Left hindlimb (tissue), 1 donor: ENCODE measurements at places on chromosomes 16 and 17.
A peak's percentile ranks its signal among the peaks of the same experiment; 100 is the strongest.

- no peak for DNase-seq
These were observed 544.5 kb downstream of the NPIPA7 start for GRCh38 chr16:16923479-16923878.

DNA sequence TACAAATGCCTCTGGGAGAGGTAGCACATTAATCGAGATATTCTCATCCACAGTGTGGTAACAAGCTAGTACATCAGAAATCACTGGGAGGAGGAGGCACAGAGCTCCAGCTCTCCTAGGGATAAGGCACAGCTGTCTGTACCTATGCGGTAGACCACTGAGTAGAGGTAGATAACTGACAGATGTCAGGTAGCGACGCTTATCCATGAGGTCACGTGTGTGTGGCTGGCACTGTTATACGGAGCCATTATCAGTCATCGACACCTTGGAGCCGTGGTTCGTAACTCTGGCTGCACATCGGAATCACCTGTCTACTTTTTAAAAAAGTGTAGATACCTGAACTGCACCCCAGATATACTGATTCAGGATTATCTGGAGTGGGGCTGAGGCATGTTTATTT is 102.4 kb downstream of the SNX11 start:
- DNase-seq, result no peak

GRCh38 chr16:25413975-25414374 is 156.3 kb upstream of the ZKSCAN2 start:
- no peak for DNase-seq

GRCh38 chr17:61260071-61260797 is 139.4 kb upstream of the TBX2 start:
- peak; percentile 48 for DNase-seq
